Upper lobe of right lung (tissue), 1 donor: ENCODE measurements at places on chromosomes 2 and 18. TPM values are rescaled to one million over a fixed set of nuclear protein-coding genes. Genes with fewer than 3 reads are reported as not detected.

DNA sequence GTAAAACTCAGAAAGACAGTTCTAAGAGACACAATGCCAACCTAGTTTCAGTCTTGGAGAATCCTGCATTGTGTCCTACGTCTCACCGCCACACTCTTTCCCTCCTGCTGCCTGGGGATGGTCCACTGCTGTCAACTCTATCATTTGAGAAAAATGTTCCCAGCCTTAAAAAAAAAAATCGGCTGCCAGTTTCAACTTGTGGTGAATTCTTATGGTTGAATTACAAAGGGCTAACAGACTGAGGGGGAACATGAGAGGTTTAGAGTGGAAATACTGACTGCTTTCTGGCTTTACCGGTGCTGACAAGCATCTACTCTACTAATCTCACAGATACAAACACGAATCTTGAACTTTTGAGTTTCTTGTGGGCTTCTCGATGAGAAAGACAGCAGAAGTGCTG lies 74.0 kb downstream of the NAB1 start:
- no peak for DNase-seq

DNA sequence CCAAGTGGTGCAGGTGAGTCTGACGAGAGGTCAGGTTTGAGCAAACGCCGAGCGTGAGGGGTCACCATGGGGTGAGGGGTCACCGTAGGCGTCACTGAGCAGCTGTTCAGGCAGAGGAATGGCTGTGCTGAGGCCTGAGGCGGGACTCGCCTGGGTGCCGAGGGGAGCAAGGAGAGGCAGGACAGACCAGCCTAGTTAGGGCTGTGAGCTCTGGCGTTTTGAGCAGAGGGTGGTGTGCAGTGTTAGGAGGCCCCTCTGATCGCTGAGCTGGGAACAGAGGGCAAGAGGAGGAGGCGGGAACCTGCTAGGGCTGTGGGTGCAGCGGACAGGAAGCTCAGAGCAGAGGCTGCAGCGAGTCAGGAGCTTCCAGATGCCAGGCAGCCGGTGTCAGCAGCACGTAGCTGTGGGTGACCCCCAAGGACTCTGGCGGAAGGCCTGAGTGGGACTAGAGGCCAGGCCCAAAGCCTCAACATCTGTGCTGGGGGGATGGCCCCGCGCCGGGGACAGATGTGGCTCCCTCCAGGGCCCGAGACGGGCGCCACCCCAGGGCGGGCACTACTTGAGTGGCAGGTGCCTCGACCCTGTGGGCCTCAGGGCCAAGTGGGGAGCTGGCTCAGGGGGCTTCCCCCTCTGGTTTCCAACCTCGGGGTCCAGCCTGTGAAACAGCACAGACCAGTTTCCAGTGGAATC lies 55.7 kb downstream of the KCNG2 start:
- DNase-seq = peak; percentile 65

DNA sequence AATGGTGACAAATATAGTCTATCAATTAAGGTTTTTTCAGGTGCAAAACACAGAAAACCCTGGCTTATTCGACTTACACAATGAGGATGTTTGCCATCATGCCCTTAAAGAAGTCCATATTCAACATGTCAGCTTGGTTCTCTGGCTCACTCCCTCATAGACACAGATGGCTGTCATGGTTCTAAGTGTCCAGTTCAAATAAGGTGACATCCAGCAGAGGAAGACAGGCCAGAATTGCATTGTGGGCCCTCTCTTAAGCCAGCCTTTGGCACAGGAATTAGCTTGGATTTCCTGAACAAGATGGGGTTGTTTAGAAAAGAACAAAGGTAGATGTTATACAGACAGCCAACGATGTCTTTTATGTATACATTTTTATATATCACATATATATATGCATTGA lies 18.7 kb upstream of the SLC1A4 start:
- no peak for DNase-seq

DNA sequence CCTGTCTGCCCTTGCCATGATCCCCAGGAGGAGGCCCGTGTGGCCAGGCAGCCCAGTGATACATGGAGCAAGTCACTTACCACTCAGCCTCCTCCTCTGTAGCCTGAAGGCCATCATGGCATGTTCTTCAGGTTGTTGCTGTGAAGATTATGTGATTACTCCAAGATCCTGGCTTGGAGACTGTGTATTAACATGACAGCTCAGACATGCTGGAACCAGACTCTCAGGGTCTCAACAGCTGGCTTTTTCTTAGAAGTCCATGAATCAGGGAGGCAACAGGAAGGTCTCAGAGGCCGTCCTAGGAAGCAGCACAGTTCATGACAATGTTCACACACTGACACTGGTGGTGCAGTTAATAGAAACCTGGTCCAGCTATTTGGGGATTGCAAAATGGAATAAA lies 158.6 kb upstream of the TWIST2 start:
- no peak for DNase-seq

GRCh38 chr18:31980863-31981262 lies 37.8 kb upstream of the RNF125 start:
- DNase-seq = no peak

Gene ALKAL2
- 18.7 TPM for total RNA-seq

DNA sequence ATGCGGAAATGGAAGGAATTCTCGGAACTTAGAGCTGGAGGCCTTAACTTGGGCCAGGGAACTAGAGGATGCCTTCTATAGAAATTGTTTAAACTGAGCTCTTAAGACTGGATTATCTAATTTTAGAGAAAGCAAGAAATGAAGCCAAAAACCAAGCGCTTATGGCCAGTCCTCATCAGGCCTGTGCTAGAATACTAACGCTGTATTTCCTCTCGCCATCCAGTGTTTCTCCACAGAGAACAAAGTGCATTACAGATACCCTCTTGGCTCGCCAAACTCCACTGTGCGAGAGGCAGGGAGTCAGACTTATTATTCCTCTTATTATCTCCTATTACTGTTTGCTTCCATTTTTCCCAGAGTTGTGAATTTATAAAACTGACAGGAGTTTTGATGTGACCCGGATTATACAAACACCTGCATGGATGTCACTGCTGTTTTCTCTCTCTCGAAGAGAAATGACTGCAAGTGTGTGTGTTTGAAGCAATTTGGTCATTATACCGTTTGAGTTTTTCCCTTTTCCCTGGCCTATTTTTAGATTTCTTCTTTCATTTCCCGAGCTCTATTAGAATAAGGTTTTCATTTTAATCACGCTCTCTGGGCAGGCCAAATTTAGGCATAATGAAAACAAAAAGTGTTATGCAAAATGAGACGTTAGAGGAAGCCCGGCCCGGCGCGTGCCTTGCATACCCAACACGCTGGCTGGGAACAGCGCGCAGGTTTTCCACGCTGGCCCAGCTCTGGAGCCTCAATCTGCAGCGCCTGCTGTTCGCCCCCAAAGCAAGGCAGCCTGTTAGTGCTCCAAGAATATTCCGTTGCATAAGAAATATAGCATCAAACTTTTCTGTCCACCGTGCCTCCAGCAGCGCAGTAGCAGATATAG lies 103.3 kb downstream of the ALK start:
- no peak for DNase-seq

Gene KLHL14
- 0.72 TPM for total RNA-seq

DNA sequence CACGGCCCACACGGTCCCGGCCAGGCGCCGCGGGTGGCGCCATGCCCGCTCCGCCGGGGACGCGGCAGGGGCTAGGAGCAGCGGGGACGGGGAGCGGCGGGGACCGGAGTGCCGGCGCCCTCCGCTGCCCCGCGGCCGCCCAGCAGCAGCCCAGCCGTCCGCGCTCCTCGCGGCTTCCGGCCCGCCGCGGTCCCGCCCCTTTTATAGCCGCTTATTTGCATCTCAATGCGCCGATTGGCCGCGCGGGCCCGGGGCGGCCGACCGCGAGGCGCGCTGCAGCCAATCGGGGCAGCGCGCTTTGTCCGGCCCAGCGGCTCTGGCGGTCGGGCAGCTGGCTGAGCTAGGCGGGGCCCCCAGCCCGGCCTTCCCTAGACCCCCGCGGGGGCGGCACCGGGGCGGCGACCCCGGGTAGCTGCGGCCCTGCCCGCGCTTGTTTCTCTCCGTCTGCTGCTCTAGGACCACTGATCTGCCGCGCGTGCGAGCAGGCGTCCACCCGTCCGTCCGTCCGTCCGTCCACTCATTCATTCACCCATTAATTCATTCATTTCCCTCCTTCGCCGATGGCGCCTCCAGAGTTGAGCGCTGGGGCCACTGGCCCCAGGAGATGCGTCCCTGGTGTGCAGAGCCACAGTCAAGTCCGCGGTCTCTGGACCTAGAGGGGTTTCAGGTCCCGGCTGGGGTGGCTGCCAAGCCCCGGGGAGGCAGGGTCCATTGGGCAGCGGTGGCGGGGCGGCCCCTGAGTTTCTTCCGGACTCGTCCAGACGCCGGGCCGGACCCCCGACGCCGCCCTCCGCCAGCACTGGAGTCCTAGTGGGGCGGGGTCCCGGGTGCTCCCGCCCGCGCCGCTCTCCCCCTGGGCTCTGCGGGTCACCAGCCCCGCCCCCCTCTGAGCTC lies at the start of gene HES6:
Gene HES6 (minus strand): TSS at position 176 of the 894 bp plus-strand sequence. CDS start 133 bp downstream, at position 43.
- peak; percentile 95 for DNase-seq

DNA sequence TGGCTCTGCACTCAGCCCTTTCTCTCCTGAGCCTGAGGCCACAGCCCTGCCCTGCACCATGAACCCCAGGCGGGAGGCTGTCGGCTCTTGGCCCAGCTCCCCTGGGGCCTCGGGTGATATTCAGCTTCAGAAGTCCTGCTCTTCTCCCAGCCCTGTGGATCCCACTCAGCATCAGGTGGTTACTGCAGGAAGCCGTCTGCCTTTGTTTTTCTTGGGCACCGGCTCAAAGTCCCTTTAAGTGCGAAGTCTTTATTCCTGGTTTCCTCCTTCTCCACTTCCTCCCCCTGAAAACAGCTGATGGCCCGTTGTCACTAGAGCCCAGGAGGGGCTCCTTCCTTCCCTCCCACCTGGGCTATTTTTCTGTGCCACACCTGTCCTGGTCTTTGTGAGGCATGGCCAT lies 161.5 kb upstream of the BCL2L11 start:
- DNase-seq = no peak

- DNase-seq = no peak
Observed at GRCh38 chr2:98546186-98546585, 62.1 kb downstream of the COA5 start.

GRCh38 chr2:176503776-176504175 lies 234.5 kb downstream of the MTX2 start:
- DNase-seq = no peak

- DNase-seq = no peak
Observed at GRCh38 chr2:198715302-198715835, 742.4 kb downstream of the SATB2 start.

- no peak for DNase-seq
Observed at GRCh38 chr2:117853316-117853715, 38.8 kb downstream of the DDX18 start.

Gene UGT1A8
- total RNA-seq = not detected

GRCh38 chr18:13461469-13461868 lies 242.9 kb downstream of the LDLRAD4 start:
- no peak for DNase-seq

DNA sequence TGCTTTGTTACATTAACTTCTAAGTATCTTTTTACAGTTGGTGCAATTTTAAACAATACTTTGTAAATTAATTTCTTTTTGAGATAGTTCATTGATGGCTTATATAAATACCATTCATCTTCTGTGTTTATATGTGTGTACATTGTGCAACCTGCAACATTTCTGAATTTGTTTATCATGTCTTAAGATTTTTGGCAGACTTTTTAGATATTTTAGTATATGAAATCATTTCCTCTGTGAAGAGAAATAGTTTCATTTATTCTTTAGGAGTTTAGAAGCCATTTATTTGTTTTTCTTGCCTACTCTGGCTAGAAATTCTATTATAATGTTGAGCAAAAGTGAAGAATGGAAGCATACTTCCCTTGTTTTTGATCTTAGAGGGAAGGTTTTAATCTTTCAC lies 337.8 kb upstream of the DSEL start:
- no peak for DNase-seq

Gene SP9
- not detected for total RNA-seq

DNA sequence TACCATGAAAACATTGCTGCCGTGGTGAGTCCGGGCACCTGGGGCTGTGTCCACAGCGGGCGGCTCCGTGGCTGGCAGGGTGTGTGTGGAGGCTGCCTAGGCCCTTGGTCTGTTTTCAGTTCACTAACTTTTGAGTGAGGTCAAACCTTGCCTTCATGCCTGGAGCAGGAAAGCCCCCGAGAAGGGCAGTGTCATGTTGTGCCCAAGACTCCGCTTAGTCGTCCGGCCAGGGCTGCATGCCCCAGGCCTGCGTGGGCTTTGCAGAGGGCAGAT lies 24.1 kb downstream of the MAL start:
- peak; percentile 42 for DNase-seq

DNA sequence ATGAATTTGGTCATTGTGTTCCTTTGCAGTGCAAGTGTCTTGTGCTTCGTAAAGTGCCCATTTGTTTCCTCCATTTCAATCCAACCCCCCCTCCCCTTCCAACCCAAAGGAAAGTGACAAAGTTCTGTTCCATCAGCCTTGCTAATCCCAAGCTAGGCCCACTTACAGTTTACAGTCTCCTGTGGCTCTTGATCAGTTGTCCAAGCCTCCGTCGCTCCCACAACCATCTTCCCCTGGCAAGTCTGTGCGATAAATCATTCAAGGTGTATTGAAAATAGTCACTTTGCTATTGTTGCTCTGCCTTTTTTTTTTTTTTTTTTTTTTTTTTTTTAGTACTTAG lies 6.5 kb downstream of the POU3F3 start:
- DNase-seq = no peak

GRCh38 chr2:205261516-205262020 lies 420.7 kb upstream of the NRP2 start:
- DNase-seq = no peak

Gene MYO5B
- 31.6 TPM for total RNA-seq

- DNase-seq = no peak
Observed at GRCh38 chr2:80971-81736, 34.8 kb upstream of the FAM110C start.

- DNase-seq = peak; percentile 42
Observed at GRCh38 chr2:239731422-239731821, 293.7 kb downstream of the NDUFA10 start.

- no peak for DNase-seq
Observed at GRCh38 chr18:50654658-50655550, 95.0 kb downstream of the MAPK4 start.

Gene ZC3H6
- 16.6 TPM for total RNA-seq

Gene FNDC4
- 2.0 TPM for total RNA-seq

DNA sequence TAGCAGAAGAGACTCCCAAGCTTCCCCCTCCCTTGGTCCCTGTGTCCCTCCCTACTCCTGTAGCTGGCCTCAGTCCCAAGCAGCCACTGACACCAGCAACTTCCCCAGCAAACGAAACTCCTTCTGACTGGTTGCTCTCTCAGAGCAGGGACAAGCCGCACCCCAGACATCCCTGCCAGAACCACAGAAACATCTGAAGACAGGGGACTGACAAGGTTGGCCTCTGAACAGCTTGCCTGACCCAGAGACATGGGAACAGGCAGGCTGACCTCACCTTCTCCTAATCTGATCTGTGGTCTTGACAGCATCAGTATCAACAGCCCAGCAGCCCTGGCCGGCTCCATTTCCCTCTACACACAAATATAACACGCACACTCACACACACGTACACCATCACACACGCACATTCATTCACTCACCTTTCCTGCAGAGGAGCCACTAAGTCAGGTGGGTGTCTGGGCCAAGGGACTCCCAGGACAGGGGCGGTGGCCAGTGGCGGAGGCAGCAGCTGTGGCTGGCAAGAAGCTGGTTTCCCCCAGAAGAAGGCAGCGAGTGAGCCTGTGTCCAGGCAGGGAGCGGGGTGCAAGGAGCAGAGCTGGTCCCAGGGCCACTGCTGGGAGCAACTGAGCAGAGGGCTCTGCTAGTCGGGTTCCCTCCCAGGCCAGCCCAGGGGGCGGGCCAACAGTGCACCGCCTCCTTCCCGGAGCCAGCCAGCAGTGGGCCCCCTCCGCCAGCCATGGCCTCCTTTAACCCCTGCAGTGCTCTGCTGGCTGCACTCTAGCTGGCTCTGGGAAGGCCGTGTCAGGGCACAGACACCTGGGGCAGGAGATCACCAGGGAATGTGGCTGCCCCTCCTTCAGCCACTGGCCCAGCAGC lies 59.1 kb downstream of the TNS1 start:
- peak; percentile 93 for DNase-seq
